Globus pallidus (tissue), 1 donor: ENCODE measurements at places on chromosomes 1 and 21.
A peak's percentile ranks its signal among the peaks of the same experiment; 100 is the strongest.

DNA sequence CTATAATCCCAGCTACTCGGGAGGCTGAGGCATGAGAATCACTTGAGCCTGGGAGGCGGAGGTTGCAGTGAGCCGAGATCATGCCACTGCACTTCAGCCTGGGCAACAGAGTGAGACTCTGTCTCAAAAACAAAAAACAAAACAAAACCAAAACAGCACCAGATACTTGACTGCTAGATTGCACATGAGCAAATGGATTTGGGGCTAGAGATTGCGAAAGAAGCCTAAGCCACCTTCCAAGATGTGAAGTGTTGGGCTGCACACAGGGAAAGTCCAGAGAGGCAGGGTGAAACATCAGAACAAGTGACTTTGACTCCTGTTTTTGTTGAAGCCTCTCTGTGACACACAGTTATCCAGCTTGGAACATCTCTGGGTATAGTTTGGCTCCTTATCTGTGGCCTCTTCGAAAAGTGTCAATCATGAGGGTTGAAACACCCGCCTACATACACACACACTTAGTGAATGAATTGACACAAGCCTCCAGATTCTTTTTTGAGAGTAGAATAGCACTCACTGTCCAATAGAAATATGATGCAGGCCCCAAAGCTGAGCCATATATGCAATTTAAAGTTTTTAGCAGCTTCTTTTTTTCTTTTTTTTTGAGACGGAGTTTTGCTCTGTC lies 34.2 kb upstream of the GPR137B start:
- no peak for DNase-seq

- no peak for DNase-seq
These were observed 77.5 kb downstream of the LPGAT1 start for GRCh38 chr1:211752951-211753486.

- DNase-seq: no peak
These were observed 62.6 kb upstream of the RPL11 start for GRCh38 chr1:23628951-23629387.

- no peak for DNase-seq
These were observed 124.8 kb upstream of the LMO4 start for GRCh38 chr1:87203904-87204303.

DNA sequence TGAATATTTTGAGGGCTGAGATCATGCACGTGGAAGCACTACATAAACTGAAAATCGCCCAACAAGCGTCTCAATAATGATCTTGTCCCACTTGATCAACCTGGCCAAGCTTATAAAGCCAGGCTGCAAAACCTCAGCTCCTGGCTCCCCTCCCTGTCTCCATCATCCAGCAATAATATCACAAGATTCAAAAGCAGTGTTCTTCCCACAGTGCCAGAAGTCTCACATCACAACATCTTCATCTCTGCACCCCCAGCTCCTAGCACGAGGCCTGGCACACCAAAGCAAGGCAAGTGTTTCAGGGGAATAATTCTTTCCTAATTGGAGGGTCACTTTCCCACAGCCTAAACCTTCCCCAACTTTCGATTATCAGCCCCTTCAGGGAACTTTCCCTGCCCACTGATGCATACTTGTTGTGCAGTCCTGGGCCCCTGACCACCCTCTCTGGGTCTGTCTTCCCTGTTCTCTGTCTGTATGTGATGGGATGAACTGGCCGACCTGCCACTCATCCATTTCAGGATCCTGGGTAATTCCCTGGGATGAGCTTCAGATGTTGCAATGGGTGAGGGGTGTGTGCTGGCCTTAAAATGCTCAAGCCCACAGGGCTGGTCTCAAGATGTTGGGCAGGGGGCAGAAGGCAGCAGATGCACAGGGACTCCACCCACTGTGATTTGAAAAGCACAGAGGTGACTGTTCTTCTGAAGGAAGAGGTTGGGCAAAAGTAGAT lies 129.0 kb downstream of the DMRTB1 start:
- DNase-seq: no peak

DNA sequence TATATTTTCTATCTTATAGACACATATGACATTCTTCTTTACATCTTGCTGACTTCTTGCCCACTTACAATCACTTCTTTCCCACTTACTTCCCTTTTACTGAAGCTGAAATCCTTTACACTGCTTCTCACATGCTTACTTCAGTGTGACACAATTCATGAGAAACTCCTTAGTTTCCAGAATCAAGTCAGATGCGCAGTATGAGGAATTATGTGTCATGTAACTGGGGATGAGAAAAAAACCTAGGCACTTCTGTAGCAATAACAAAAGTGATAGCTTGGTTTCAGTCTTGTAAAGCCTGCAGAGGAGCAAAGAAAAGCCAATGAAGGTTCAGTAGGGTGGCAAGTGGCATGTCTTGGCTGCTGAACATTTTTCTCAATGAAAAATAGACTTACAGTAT lies 566.2 kb upstream of the RGS18 start:
- DNase-seq: no peak

DNA sequence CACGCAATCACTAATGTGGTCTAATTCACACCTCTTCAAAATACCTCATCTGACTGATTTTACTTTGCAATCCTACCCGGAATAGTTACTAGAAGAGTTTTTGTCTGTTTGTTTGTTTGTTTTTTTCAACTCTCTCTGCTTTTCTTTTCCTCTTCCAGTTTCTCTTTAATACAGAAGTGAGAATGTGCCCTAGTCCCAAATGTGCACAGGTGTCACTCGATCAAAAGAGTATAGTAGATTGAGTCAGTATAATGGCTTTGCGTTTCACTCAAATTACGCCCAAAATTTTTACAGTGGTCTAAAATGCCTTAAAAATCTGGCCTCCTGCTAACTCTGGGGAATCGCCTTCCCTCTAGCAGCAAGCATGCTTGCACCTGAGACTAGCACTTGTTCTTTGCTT lies 1536.8 kb downstream of the KCNT2 start:
- DNase-seq: no peak

DNA sequence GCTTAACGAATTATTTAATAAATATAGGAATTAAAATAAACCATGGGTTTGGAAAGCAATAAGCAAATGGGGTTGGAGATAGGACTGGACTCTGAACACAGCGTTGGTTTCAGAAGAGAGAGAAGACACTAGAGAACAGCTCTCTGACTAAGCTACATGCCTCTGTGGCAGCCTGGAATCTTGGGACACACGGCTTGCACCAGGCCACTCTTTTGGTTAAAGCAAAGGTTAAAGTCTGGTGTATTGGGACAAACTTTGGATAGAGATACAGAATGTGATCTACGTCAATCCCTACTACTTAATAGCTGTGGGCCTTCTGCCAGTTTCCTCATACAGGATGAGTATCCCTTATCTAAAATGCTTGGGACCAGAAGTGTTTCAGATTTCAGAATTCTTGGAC lies 49.7 kb upstream of the HSD17B7 start:
- DNase-seq: no peak

DNA sequence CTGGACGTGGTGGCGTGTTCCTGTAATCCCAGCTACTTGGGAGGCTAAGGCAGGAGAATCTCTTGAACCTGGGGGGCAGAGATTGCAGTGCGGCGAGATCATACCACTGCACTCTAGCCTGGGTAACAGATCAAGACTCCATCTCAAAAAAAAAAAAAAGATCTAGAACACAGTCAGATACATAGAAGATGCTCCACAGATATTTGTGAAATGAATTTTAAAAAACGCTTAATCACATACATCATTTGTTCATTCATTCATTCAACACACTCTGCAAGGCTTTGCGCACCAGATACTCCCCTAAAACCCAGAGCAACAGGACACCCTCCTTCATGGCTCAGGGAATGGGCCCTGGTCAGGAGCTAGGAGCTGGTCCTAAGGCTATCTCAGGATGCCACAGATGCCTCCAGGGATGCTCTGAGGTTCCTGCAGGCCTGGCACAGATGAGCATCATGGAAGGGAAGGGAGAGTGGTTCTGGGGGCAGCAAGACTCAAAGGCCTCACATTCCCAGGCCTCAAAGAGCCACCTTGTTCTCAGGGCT lies 6.4 kb downstream of the HSPG2 start:
- no peak for DNase-seq

GRCh38 chr1:81950037-81950436 lies 149.3 kb downstream of the ADGRL2 start:
- no peak for DNase-seq

DNA sequence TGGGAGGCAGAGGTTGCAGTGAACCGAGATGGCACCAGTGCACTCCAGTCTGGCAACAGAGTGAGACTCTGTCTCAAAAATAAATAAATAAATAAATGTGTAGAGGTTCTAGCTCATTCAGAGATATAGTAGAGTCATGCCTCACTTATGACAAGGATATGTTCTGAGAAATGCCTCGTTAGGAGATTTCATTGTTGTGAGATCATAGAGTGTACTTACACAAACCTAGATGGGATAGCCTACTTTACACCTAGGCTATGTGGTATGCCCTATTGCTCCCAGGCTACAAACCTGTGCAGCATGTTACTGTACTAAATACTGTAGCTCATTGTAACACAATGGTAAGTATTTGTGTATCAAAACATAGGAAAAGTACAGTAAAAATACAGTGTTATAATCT lies 155.3 kb upstream of the JUN start:
- no peak for DNase-seq

GRCh38 chr1:221801773-221802516 lies 60.1 kb upstream of the DUSP10 start:
- DNase-seq: no peak

DNA sequence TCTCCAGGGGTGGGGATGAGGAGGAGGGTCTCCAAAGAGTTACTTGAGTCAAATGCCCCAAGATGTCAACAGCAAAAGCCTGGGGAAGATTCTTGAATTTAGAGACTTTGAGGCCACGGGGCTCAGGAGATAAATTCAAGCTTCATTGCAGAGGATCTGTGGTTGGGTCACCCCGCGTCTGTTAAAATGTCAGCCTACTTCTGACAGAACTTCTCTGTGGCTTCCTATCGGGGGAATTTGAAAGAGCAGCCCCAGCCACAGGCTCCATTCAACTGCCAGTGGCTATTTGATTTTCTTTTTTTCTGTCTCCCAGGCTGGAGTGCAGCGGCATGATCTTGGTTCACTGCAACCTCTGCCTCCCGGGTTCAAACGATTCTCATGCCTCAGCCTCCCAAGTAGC lies 62.5 kb upstream of the EFHD2 start:
- DNase-seq: no peak

DNA sequence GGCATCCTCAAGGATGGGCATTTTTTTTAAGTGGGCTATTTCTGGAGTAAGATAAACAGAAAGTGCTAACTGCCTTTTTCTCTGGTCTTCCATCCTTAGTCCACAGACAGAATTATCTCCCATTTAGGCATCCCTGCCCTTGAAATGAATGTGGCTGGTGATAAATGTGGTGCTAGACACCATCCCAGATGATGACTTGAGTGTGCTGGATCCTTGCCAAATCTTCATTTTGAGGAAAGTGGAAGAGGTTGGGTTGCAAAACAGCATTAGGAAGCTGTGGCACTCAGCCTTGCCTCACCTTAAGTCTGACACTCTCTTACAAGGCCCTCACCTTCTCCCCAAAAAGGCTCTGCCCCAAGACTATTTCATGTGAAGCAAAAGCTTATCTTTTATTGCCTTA lies 19.2 kb downstream of the MAB21L3 start:
- no peak for DNase-seq

DNA sequence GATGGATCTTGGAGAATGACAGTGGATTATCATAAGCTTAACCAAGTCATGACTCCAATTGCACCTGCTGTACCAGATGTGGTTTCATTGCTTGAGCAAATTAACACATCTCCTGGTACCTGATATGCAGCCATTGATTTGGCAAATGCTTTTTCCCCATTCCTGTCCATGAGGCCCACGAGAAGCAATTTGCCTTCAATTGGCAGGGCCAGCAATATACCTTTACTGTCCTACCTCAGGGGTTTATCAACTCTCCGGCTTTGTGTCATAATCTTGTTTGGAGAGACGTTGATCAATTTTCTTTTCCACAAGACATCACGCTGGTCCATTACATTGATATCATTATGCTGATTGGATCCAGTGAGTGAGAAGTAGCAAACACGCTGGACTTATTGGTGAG lies 20.1 kb downstream of the ZNF691 start:
- no peak for DNase-seq

- DNase-seq: no peak
These were observed 2.3 kb downstream of the KRTCAP2 start for GRCh38 chr1:155170806-155171205.

GRCh38 chr1:108717774-108718316 lies 5.1 kb downstream of the FNDC7 start:
- DNase-seq: peak; percentile 62

GRCh38 chr1:207808322-207808705 lies 56.5 kb downstream of the CD46 start:
- DNase-seq: no peak

GRCh38 chr1:172394811-172395210 lies 25.7 kb upstream of the C1orf105 start:
- DNase-seq: no peak

DNA sequence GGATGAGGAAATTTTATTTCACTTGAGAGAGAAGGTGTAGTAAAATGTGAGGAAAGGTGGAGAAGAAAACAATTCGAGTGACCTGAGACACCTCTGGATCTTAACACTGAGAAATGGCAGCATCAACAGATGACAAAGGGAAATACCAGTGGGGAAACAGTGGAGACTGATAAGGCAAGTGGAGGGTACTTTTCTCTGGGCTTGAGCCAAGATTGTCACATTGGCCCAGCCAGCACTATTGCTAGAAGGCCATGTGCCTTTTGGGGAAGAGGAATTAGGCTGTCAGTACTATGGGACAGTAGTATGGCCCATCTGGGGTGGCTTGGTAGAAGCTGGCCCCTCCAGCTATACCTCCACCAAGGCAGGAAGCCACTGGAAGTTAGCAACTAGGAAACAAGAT lies 8.4 kb downstream of the SYPL2 start:
- no peak for DNase-seq

GRCh38 chr1:248847956-248848561 lies 10.0 kb downstream of the ZNF672 start:
- DNase-seq: no peak

DNA sequence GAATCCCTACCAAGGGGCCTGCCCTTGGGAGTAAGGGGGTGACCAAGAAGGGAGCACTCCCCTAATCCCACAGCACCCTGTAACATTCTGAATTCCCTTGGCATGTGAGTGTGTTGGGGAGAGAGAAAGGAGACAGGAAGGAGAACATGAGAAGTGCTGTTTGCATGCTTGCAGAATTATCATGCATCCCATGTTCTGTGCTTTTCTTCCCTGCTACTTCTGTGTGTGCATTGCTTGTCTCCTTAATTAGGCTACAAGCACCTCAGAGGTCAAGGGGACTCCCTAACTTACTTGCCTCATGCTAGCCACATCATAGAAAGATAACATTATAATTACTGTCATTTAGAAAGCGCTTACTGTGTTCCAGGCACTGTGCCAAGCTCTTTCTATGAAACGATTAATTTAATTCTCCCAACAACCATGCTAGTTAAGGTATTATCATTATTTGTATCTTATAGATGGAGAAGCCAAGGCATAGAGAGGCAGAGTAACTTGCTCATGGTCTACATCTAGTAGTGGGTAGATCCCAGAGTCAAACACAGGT lies 11.1 kb downstream of the NOS1AP start:
- no peak for DNase-seq

GRCh38 chr1:88519156-88519555 lies 164.9 kb upstream of the PKN2 start:
- DNase-seq: peak; percentile 3

DNA sequence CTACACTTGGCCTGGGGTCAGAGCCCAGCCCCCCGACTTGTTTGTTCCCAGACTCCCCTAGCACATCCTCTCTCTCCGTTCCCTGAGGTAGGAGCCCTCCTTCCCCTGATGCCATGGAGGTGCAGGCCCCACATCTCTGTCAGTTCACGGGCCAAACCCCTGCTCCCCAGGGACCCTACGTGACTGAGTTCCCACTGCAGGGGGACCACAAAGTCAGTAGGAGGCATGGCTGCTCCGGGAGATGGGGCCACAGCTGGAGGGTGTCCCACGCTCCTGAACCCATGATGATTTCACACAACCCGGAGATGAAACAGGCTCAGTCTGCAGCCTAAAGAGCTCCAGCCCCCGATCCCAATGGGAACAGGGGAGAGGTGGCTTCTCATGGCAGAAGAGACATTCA lies 272.2 kb downstream of the NPHP4 start:
- no peak for DNase-seq
